Colonic mucosa (tissue), 4 donors: ENCODE measurements at places on chromosomes 1 and 21.

DNA sequence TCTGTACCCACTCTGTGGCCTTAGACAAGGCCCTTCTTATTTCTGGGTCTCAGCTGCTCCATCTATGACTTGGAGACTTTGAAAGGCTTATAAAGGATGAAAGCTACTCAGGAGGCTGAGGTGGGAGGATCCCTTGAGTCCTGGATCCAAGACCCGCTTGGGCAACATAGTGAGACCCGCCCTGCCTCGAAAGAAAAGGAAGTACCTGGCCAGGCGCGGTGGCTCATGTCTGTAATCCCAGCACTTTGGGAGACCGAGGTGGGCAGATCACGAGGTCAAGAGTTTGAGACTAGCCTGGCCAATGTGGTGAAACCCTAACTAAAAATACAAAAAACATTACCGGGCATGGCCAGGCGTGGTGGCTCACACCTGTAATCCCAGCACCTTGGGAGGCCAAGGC is 13.4 kb downstream of the ID3 start:
- H3K27me3 ChIP-seq: no peaks in the 10 kb centered on the region
- peaks cover 20% of the 10 kb centered on the region for H3K4me1 ChIP-seq
- peak overlapping the region; percentile 88 for H3K27ac ChIP-seq
- H3K36me3 ChIP-seq: no peaks in the 10 kb centered on the region

- no peaks in the 10 kb centered on the region for H3K36me3 ChIP-seq
- H3K27ac ChIP-seq: no peak overlapping the region
- DNase-seq: no peak
- no peaks in the 10 kb centered on the region for H3K4me1 ChIP-seq
- H3K27me3 ChIP-seq: no peaks in the 10 kb centered on the region
Observed at GRCh38 chr21:22244516-22244915, 1246.3 kb downstream of the NCAM2 start.

- no peak overlapping the region for H3K4me3 ChIP-seq
- no peak overlapping the region for H3K27ac ChIP-seq
- H3K4me1 ChIP-seq: no peaks in the 10 kb centered on the region
- H3K27me3 ChIP-seq: no peaks in the 10 kb centered on the region
Observed at GRCh38 chr1:205369701-205370123, 13.0 kb upstream of the KLHDC8A start.

GRCh38 chr1:60888126-60888525 is 194.2 kb upstream of the NFIA start:
- DNase-seq: no peak
- no peak overlapping the region for H3K4me3 ChIP-seq
- no peaks in the 10 kb centered on the region for H3K4me1 ChIP-seq
- H3K27me3 ChIP-seq: no peaks in the 10 kb centered on the region

DNA sequence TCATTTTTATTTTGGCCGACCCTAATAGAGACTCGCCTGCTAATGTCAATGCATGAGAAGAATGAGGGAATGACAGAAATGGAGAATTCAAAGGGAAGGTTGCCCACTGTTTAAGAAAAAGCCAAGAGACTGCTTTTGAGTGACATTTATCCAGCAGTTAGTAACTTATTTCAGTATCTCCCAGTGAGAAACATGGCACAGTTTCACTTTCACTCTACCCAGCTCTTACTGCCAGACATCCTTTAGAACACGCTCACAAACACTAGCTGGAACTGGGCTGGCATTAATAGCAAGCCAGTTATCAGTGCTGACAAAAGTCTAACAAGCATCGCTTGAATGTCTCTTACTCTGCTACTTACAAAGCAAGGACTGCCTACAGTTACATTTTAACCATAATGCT is 8.5 kb downstream of the GGPS1 start:
- peaks cover 7% of the 10 kb centered on the region for H3K36me3 ChIP-seq
- H3K4me3 ChIP-seq: no peak overlapping the region
- no peak overlapping the region for H3K27ac ChIP-seq
- no peaks in the 10 kb centered on the region for H3K27me3 ChIP-seq

DNA sequence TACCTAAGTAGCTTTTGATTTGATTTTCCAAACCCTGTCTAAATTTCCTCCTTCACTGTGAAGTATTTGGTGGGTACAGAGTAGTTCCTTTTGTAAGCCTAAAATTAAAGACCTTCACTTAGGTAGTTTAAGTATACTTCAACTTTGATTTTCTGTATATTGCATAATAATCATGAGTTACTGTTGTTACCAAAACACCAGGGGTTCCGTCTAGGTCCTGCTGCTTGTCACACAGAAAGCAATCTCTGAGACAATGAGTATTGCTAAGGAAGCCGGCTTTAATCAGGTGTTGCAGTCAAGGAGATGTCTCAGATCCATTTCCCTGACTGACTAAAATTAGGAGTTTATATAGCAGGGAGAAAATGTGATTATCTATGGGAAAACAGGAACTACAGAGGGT is 15.3 kb downstream of the RPS6KC1 start:
- H3K4me3 ChIP-seq: no peak overlapping the region
- no peaks in the 10 kb centered on the region for H3K36me3 ChIP-seq
- no peak for DNase-seq
- no peaks in the 10 kb centered on the region for H3K27me3 ChIP-seq
- no peak overlapping the region for H3K27ac ChIP-seq

DNA sequence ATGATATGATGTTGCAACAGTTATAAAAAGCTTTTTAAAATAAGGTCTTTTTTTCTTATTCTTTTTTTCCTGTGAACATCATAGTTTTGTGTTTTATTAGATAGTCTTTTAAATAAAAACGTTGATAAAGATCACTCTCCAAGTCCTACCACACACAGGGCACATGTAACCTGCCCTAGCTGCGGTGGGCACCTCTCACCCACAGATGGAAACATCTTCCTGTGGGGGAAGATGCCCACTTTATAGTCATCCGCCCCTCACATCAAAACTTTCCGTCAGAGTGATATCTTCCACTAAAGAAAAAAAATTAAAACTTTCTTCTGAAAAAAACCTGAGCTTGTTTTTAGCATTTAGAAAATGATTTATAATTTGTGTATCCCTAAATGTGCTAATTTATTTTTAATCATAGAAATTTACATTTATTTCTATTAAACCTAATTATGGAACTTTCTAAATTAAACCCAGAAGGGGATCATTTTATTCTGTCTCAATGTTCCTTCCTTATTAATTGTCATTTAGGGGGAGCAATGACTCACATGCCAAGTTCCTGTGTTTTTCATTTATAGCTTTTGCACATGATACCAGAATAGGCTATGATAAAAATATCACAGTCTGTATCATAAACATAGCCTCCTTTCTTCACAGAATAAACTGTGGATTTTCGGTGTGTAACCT is 24.7 kb downstream of the TNFRSF9 start:
- H3K36me3 ChIP-seq: no peaks in the 10 kb centered on the region
- no peaks in the 10 kb centered on the region for H3K4me1 ChIP-seq
- no peak overlapping the region for H3K27ac ChIP-seq
- H3K27me3 ChIP-seq: no peaks in the 10 kb centered on the region

DNA sequence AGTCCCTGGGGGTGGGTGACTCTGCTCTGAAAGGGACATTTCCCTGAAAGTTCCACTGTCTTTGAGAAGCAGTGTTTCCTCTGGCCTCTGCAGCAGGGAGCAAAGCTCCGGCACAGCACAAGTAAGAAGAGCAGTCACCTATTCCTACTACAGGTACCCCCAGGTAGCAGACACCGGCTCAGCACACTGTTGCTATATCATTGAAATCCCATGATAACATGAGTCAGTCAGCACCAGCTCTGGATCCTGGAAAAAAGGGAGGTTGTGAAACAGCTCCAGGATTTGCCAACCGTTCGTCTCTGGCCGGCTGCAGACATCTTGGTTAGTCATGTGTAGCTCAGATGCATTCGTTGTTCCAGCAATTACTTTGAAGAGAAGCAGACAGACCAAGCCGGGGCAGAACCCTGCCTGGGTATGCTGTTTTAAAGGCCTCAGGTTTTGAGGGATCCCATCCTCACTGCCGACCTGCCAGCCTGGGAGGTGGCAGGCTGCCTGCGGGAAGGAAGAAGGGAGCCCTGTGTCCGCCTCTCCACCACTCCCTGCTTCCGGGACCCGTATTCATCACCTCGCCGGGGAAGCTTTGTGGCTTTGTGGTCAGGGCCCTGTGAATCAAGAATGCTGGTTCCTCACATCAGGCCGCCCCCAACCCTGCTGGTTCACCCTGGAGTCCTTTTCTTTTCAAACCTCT is 139.2 kb downstream of the CLIC6 start:
- no peaks in the 10 kb centered on the region for H3K36me3 ChIP-seq
- no peaks in the 10 kb centered on the region for H3K27me3 ChIP-seq
- no peak overlapping the region for H3K4me3 ChIP-seq
- peak overlapping the region; percentile 2 for H3K27ac ChIP-seq
- H3K4me1 ChIP-seq: no peaks in the 10 kb centered on the region
- no peak for DNase-seq

GRCh38 chr1:206469933-206470691 is at the start of gene IKBKE:
IKBKE (plus strand) TSS chr1:206470476; CDS start chr1:206473228, 2,752 bp downstream.
- peak within 1 kb of the TSS; percentile 76 for H3K4me3 ChIP-seq
- peak within 1 kb of the TSS; percentile 66 for H3K27ac ChIP-seq
- H3K27me3 ChIP-seq: no peaks in the 10 kb centered on the region

DNA sequence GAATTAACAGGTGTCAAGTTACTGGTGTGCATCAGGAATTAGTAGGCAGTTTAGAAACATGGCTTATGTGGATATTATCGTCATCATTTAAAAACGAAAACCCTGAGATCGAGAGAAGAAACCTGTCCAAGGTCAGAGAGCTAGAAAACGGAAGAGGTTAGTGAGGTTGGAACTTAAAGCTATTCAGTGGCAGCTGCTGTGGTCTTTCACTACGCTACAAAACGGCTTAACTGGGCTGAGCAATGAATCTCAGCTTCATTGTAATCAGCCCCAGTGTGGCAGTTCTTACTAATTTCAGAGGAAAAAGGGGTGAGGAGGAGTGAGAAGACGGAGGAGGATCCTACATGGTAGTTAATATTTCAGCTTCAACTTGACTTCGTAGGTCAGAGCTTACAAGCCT is 77.9 kb downstream of the DAB1 start:
- H3K4me1 ChIP-seq: no peaks in the 10 kb centered on the region
- no peaks in the 10 kb centered on the region for H3K27me3 ChIP-seq
- no peak overlapping the region for H3K27ac ChIP-seq
- DNase-seq: no peak
- H3K36me3 ChIP-seq: no peaks in the 10 kb centered on the region
- H3K4me3 ChIP-seq: no peak overlapping the region

DNA sequence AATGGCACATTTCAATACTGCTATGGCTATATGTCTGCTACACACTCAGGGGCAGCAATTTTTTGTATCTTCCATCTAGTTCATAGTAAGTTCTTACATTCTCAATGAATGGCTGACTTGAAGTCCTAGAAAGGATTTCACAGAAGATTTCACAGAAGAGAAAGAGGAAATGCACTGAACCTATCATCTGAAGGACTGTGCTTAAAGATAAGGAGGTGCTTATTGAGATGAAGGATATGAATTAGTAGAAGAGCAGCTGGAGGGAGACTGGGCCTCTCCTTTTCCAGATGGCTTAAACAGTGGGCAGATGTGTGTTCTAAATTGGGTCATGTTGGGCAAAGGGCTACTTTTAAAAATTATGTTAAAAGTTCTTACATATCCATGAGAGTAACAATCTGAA is 14.6 kb downstream of the ADAR start:
- H3K4me3 ChIP-seq: no peak overlapping the region
- H3K27ac ChIP-seq: no peak overlapping the region
- no peak for DNase-seq
- peaks cover 46% of the 10 kb centered on the region for H3K36me3 ChIP-seq

- H3K4me1 ChIP-seq: peaks cover 3% of the 10 kb centered on the region
- H3K36me3 ChIP-seq: no peaks in the 10 kb centered on the region
- H3K27ac ChIP-seq: no peak overlapping the region
- no peaks in the 10 kb centered on the region for H3K27me3 ChIP-seq
Observed at GRCh38 chr1:193609592-193609991, 423.2 kb upstream of the B3GALT2 start.

- no peaks in the 10 kb centered on the region for H3K27me3 ChIP-seq
- no peak overlapping the region for H3K4me3 ChIP-seq
- DNase-seq: no peak
- peak overlapping the region; percentile 37 for H3K27ac ChIP-seq
- peaks cover 7% of the 10 kb centered on the region for H3K4me1 ChIP-seq
Observed at GRCh38 chr1:40389322-40389803, 15.8 kb downstream of the SMAP2 start.

GRCh38 chr21:36835383-36835795 is 131.1 kb downstream of the HLCS start:
- no peaks in the 10 kb centered on the region for H3K36me3 ChIP-seq
- H3K27me3 ChIP-seq: no peaks in the 10 kb centered on the region
- peak; percentile 86 for DNase-seq
- no peak overlapping the region for H3K27ac ChIP-seq
- H3K4me3 ChIP-seq: no peak overlapping the region
